Thoracic aorta (tissue), 2 donors: ENCODE measurements at places on chromosomes 6 and 20.
A peak's percentile ranks its signal among the peaks of the same experiment; 100 is the strongest.

- peak; percentile 66 for DNase-seq
- H3K4me1 ChIP-seq = peaks cover 68% of the 10 kb centered on the region
- peak overlapping the region; percentile 76 for H3K27ac ChIP-seq
- no peaks in the 10 kb centered on the region for H3K27me3 ChIP-seq
- peak overlapping the region; percentile 84 for H3K4me3 ChIP-seq
Observed at GRCh38 chr20:36153736-36154699, 522 bp upstream of the EPB41L1 start.

- no peak overlapping the region for H3K27ac ChIP-seq
- H3K36me3 ChIP-seq = no peaks in the 10 kb centered on the region
- H3K27me3 ChIP-seq = no peaks in the 10 kb centered on the region
- H3K4me3 ChIP-seq = no peak overlapping the region
Observed at GRCh38 chr6:112485827-112486212, 138.7 kb downstream of the RFPL4B start.

GRCh38 chr6:89530982-89531381, 98.0 kb downstream of the ANKRD6 start:
- no peak for DNase-seq
- peaks cover 19% of the 10 kb centered on the region for H3K4me1 ChIP-seq
- H3K4me3 ChIP-seq = no peak overlapping the region
- no peaks in the 10 kb centered on the region for H3K27me3 ChIP-seq
- H3K36me3 ChIP-seq = no peaks in the 10 kb centered on the region

GRCh38 chr20:40630099-40630498, 58.9 kb downstream of the MAFB start:
- H3K36me3 ChIP-seq = no peaks in the 10 kb centered on the region
- peaks cover 32% of the 10 kb centered on the region for H3K4me1 ChIP-seq
- H3K27ac ChIP-seq = peak overlapping the region; percentile 56
- H3K27me3 ChIP-seq = no peaks in the 10 kb centered on the region
- DNase-seq = no peak
- no peak overlapping the region for H3K4me3 ChIP-seq

DNA sequence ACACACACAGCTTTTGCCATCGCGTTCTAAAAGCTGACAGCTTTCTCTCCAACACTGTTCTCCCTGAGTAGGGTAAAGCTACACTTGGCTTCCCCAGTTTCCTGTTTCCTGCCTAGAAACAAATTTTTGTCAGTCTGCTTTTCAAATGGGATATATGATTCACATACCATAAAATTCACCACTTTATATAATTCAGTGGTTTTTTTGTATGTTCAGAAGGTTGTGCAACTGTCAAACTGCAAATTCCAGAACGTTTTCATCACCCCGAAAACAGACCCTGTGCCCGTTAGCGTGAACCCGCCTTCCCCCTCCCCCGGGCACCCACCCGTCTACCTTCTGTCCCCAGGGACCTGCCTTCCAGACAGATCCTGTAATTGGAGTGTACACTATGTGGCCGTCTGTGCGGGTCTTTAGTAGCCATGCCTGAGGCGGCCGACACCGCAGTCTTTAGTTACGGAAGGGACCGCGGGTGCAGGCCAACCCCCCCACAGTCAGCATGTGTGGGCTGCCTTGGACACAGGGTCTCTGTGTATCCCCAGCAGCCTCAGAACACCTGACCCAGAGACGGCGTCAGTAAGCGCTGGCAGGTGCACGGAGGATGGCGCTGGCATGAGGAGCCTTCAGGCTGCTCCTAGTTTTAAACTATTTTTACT, 16.6 kb downstream of the HRH3 start:
- peaks cover 25% of the 10 kb centered on the region for H3K36me3 ChIP-seq
- H3K4me1 ChIP-seq = no peaks in the 10 kb centered on the region
- no peak overlapping the region for H3K4me3 ChIP-seq

- no peaks in the 10 kb centered on the region for H3K4me1 ChIP-seq
- H3K27me3 ChIP-seq = no peaks in the 10 kb centered on the region
- DNase-seq = no peak
- no peak overlapping the region for H3K27ac ChIP-seq
Observed at GRCh38 chr20:920311-920710, 4.2 kb upstream of the ANGPT4 start.

GRCh38 chr6:129679758-129680157, 30.2 kb downstream of the ARHGAP18 start:
- peak overlapping the region; percentile 24 for H3K4me3 ChIP-seq
- H3K36me3 ChIP-seq = no peaks in the 10 kb centered on the region
- peaks cover 66% of the 10 kb centered on the region for H3K4me1 ChIP-seq
- no peaks in the 10 kb centered on the region for H3K27me3 ChIP-seq
- H3K27ac ChIP-seq = peak overlapping the region; percentile 54
- DNase-seq = no peak

- H3K36me3 ChIP-seq = no peaks in the 10 kb centered on the region
- no peak for DNase-seq
- H3K27ac ChIP-seq = no peak overlapping the region
- H3K4me3 ChIP-seq = no peak overlapping the region
- no peaks in the 10 kb centered on the region for H3K27me3 ChIP-seq
- H3K4me1 ChIP-seq = peaks cover 20% of the 10 kb centered on the region
Observed at GRCh38 chr6:140108167-140108566, 733.7 kb upstream of the CITED2 start.

DNA sequence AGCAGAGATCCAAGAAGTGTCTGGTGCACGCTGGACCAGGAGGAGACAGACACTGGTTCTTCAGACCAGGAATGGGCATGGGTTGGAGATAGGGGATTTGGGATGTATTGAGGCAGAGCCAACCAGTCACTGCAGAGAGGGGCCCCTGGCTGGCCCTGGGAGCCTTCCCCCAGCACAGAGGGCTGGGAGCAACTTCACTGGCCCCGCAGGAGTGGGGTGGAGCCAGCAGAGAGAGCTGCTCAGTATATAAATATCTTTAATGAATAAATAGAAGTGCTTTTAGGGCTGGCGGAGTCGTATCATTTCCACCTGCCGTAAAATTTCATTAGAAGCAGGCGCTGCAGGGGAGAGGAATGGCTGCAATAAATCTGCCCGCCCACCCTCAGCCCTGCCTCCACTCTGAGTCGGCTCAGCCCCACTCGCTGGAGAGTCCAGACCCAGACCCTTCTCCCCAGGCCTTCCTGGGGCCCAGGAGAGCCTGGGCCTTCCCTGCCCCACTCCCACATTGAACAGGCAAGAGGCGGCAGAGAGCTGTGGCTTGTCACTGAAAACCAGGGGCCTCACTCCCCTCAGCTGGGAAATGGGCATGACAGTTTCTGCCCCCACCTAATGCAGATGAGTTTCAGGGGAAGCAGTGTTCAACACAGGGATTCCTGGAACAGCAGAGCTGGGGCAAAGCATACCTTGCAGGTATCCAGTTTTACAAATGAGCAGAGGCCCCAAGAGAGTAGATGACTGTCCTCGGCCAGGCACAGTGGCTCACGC, 23.9 kb upstream of the VSTM2L start:
- no peaks in the 10 kb centered on the region for H3K4me1 ChIP-seq
- no peak overlapping the region for H3K27ac ChIP-seq
- H3K4me3 ChIP-seq = no peak overlapping the region
- H3K27me3 ChIP-seq = no peaks in the 10 kb centered on the region
- no peaks in the 10 kb centered on the region for H3K36me3 ChIP-seq
- DNase-seq = no peak

GRCh38 chr20:62413025-62413570, 6.0 kb upstream of the CABLES2 start:
- H3K4me1 ChIP-seq = no peaks in the 10 kb centered on the region
- no peak overlapping the region for H3K4me3 ChIP-seq
- no peaks in the 10 kb centered on the region for H3K27me3 ChIP-seq
- DNase-seq = no peak

DNA sequence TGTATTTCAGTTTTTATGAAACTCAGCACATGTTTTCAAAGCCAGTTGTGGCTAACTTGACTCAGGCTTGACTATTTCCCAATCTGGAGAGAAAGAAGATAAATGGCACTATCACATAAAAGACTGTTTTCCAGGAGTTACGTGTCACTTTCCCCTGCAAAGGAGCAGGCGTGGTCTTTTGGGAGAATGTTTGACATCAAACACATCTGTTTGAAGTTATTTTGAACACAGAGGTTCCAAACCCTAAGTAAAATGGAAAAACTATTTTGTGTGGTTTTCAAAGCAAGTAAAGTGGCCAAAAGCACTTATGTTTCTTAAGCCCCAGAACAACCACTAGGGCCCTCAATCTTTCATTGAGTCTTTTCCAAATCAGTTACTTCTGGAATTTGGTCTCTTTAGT, 89.7 kb downstream of the FOXF2 start:
- no peaks in the 10 kb centered on the region for H3K36me3 ChIP-seq
- DNase-seq = no peak
- H3K27me3 ChIP-seq = no peaks in the 10 kb centered on the region
- no peak overlapping the region for H3K4me3 ChIP-seq
- peaks cover 14% of the 10 kb centered on the region for H3K4me1 ChIP-seq

GRCh38 chr6:113564371-113565171, 292.6 kb upstream of the MARCKS start:
- peak overlapping the region; percentile 61 for H3K4me3 ChIP-seq
- no peak overlapping the region for H3K27ac ChIP-seq
- peak; percentile 2 for DNase-seq
- no peaks in the 10 kb centered on the region for H3K27me3 ChIP-seq
- H3K4me1 ChIP-seq = peaks cover 3% of the 10 kb centered on the region
- H3K36me3 ChIP-seq = no peaks in the 10 kb centered on the region

- no peaks in the 10 kb centered on the region for H3K4me1 ChIP-seq
- H3K36me3 ChIP-seq = no peaks in the 10 kb centered on the region
- H3K27me3 ChIP-seq = no peaks in the 10 kb centered on the region
- no peak overlapping the region for H3K27ac ChIP-seq
- no peak overlapping the region for H3K4me3 ChIP-seq
Observed at GRCh38 chr20:5918856-5919625, 31.3 kb downstream of the TRMT6 start.

GRCh38 chr6:168105813-168106632, 27.0 kb upstream of the FRMD1 start:
- H3K27me3 ChIP-seq = no peaks in the 10 kb centered on the region
- DNase-seq = no peak
- H3K4me1 ChIP-seq = no peaks in the 10 kb centered on the region
- H3K36me3 ChIP-seq = no peaks in the 10 kb centered on the region
- no peak overlapping the region for H3K27ac ChIP-seq

GRCh38 chr20:57663681-57664451, 43.6 kb upstream of the ZBP1 start:
- no peak overlapping the region for H3K27ac ChIP-seq
- H3K27me3 ChIP-seq = no peaks in the 10 kb centered on the region
- no peak for DNase-seq
- H3K4me1 ChIP-seq = peaks cover 85% of the 10 kb centered on the region
- peaks cover 11% of the 10 kb centered on the region for H3K36me3 ChIP-seq

- H3K4me1 ChIP-seq = peaks cover 5% of the 10 kb centered on the region
- no peak overlapping the region for H3K27ac ChIP-seq
- DNase-seq = no peak
- no peaks in the 10 kb centered on the region for H3K27me3 ChIP-seq
- no peaks in the 10 kb centered on the region for H3K36me3 ChIP-seq
Observed at GRCh38 chr20:34595377-34596184, 37.1 kb downstream of the MAP1LC3A start.
